ENCODE measurements at places on chromosomes 2 and 18.

DNA sequence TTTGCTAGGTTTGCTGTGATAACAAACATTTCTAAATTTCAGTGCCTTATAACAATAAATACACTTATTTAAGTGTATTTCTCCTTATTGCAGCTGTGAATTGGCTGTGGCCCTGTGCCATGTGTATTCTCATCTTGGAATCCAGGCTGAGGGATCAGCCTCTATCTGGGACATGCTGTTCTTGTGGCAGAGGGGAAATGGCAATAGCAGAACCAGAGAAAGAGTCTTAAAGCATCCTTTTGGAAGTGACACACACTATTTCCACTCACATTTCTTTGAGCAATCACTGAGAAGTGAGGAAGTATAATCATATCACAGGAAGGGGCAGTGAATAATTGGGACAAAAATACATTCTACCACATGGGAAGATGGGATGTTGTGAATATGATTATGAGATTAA lies 66.2 kb upstream of the PROKR1 start:
- DNase-seq: no peak

- DNase-seq: no peak
Observed at GRCh38 chr2:121388371-121388770, 103.4 kb upstream of the TFCP2L1 start.

GRCh38 chr2:12762337-12762736 lies 45.6 kb downstream of the TRIB2 start:
- DNase-seq: no peak

DNA sequence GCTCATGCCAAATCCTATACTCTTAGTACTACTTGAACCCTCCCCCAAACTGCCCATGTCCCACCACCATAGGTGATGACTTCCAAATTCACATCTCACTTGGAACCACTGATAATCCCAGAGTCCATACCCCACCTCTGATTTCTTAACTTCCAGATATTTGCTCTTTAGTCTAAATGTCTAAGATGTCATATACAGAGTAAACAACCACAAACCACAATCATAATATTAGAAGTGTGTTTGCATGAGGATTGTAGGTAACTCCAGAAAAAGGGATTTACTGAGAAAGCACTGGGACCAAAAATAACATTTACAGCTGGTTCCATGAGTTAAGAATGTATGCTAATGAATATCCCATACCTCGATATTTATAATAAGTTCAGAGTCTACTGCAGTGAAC lies 146.2 kb downstream of the ZNF385B start:
- no peak for DNase-seq

DNA sequence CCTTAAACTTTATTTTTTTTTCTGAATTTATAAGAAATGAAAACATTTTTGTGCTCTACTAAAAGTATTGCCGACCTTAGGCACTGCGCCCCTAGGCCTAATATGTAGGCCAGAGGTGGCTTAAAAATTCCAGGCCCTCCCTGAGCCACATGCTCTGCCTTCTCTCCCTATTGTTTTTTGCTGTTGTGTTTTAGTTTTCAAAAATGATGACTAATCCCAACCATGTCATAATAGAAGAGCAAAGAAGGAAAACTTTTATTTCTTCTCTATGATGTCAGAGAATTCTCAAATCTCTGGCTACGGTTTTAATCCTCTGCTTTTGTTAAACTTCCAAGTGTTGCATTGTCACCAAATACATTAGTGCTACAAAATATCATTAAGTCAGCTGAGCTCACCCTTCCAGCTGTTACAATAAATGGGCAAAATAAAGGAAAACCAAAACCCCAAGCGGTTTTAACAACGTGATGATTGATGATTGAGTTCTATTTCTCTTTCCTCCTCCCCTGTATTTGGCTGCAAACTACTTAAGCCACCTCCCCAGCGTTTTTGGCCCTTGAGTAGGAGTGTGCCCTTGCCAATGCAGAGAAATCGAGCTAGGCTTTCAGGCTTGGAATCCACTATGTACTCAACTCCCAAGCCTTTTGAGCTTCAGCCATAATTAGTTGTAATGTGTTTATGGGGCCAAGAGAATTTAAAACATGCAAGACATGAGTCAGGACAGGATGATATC lies 163.5 kb upstream of the POU3F3 start:
- DNase-seq: no peak

DNA sequence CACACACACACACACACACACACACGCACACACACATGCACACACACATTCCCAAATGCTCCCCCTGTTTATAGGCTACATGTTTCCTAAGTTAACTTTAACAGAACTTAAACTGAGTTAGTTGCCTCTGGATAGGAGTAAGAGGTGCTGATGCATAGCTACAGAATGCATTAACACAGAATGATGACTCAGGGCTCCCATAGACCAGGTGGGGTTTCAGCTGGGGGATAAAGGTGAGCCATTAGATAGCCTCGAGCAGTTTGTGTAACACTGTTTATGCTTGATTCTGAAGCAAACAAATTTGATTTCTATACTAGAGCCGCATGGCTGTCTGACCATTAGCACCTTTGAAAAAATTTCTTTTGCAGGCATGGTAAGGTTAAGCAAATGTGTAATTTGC lies 741.0 kb downstream of the PLCL1 start:
- DNase-seq: no peak

GRCh38 chr2:151410485-151410834 lies 758 bp downstream of the RIF1 start:
- DNase-seq: peak; percentile 16

GRCh38 chr2:114668415-114668814 lies 226.0 kb downstream of the DPP10 start:
- DNase-seq: no peak

- DNase-seq: no peak
Observed at GRCh38 chr2:133653056-133653455, 84.8 kb upstream of the NCKAP5 start.

DNA sequence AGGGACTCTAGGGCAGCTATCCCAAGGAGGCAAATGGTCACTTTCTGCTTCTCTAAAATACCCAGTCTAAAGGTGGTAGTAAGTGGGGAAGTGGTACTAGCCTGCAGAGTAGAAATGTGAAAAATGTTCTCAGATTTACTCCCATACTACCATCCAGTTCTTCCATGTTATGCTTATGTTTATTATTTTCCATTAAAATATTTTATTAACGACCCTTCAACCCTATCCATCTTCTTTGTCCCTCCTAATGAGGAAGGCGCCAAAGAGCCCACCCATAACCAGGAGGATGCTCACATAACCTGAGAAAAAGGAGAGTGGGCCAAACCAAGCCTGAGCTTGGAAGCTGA lies 153.5 kb downstream of the ANTXR1 start:
- no peak for DNase-seq

- DNase-seq: no peak
Observed at GRCh38 chr18:24447961-24448360, 12.5 kb upstream of the HRH4 start.

GRCh38 chr2:109045505-109045904 lies 56.5 kb upstream of the EDAR start:
- DNase-seq: no peak
